Activated T-helper 1 cell treated with anti-CD3 and anti-CD28 coated beads, Interleukin-2, amount 50 U/mL, for 16 hours (primary cell): ENCODE measurements at places on chromosomes 7 and 10.

DNA sequence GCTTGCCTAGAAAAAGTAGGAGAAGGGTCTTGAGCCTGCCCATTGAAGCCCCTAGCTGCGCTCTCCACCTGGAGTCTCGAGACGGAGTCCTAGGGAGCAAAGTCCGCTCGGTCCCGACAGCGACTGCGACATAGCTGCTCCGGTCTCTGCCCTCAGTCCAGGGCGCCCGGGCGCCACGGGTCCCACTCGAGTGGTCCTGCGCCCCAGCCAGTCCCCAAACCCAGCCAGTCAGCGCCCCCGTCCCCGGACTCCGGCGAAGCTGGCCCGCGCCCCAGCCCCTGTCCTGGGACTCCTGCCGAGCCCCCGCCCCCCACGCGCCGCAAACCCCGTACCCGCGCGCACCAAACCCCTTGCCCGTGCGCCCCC, 490 bp downstream of the TNS3 start:
- DNase-seq, result no peak

DNA sequence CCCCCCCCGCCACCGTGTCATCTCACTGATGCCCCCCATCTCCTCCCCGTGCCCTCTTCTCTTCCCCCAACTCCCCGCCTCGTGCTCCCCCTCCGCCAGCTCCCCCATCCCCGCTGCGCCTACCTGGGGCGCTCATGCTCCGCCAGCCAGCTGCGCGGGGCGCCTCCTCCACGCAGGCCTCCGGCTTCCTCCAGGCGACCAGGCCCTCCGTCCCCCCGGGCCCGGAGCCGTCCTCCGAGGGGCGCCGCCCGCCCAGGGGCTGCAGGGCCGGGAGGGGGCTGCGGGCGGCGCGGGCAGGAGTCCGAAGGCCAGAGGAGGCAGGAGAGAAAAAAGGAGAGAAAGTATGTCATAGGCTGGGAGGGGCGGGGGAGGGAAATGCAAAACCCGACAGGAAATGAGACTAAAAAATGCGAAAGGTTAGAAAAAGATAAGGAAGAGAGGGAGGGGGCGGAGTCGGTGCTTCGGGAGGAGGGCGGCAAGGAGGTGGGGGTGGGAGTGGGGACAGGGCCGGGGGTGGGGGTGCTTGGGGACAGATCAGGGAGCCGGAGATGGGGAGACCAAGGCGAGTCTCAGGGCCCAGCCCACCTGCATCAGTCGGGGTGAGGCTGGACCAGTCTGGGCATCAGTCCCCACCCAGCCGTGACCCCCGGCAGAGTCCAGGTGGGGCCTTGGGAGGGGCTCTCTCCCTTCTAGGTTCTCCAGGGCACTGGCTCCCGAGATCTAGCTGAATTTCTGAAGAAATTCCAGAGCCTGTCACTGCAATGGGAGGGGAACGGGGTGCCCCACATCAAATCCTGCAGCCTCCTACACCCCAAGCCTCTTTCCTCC, at the start of gene CARD11:
Gene CARD11, minus strand, starts transcription at position 324 of the 828 bp plus-strand sequence. CDS start 85,361 bp downstream, outside the sequence.
- DNase-seq, result no peak

- DNase-seq, result no peak
These were observed 22.7 kb upstream of the AASS start for GRCh38 chr7:122166740-122167139.

DNA sequence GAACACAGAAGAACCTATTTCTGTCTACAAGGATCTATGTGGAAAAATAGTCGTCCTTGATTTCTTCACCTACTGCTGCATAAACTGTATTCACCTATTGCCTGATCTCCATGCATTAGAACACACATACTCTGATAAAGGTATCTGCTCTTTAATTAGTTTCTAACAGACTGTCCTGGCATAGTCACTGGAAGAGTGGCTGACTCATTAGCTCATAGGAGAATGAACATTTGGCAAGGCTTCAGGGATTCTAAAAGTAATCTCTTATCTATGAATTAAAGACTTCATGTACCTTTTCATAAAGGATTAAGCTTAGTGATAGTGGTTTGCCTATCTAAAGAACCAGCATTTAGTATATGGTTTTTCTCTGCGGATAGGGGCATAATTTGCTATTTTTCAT, 4.1 kb downstream of the NHLRC2 start:
- DNase-seq, result no peak

GRCh38 chr7:70622936-70623335, 509.0 kb upstream of the GALNT17 start:
- DNase-seq, result no peak

- no peak for DNase-seq
These were observed 12.5 kb downstream of the ZNF365 start for GRCh38 chr10:62386356-62387320.

- DNase-seq, result no peak
These were observed 3.6 kb downstream of the NXPH1 start for GRCh38 chr7:8436965-8437364.

- no peak for DNase-seq
These were observed 33.5 kb downstream of the KCNMA1 start for GRCh38 chr10:77604063-77604462.

DNA sequence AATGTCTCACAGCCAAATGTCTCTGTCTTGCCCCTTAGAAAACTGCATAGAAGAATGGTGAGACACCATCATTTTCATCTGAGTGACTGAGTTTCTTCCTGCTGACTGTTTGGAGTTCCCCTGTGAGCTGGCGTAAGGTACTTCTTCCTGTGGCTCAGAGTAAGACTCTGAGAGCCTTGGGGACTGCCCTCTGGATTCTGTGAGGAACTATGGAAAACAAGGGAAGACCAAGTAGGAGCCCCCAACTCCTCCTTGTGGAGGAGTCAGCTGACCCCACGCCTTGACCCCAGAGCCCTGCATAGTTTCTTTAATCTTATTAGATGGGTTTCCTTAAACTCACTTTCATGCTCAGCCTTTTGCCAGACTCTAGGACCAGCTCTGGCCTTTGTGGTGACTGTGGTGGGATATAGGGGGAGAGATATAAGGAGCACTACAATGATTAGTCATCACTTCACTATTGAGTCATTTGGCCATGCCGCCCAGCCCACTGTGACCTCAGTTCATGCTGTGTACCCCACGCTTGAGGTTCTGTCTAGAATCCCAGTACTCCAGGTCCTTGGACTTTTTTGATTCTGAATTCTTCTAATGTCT, 51.8 kb upstream of the FAM133B start:
- peak; percentile 23 for DNase-seq

- no peak for DNase-seq
These were observed 216.9 kb downstream of the LRMDA start for GRCh38 chr10:75648351-75648750.
